ENCODE measurements at places on chromosomes 16 and 17. TPM values are rescaled to one million over a fixed set of nuclear protein-coding genes. Genes with fewer than 3 reads are reported as not detected.

Gene MSI2
- 56.2 TPM for total RNA-seq

Gene METTL26
- total RNA-seq, result 132 TPM

Gene GTF3C1
- total RNA-seq, result 58.9 TPM

Gene ZP2
- total RNA-seq, result not detected

Gene DLX3
- total RNA-seq, result 0.25 TPM

Gene TMEM92
- not detected for total RNA-seq

Gene KIF2B
- not detected for total RNA-seq

Gene GDPD1
- total RNA-seq, result 1.2 TPM

Gene IRX5
- total RNA-seq, result not detected

Gene ARL5C
- total RNA-seq, result not detected

Gene GUCY2D
- not detected for total RNA-seq

Gene WWP2
- 44.2 TPM for total RNA-seq

Gene RAB11FIP4
- 10.8 TPM for total RNA-seq

Gene CD300LG
- not detected for total RNA-seq

Gene LLGL2
- 14.1 TPM for total RNA-seq

Gene ALDOC
- total RNA-seq, result 18.4 TPM

Gene TEKT1
- total RNA-seq, result not detected

Gene TPSAB1
- 0.35 TPM for total RNA-seq

Gene ZMYND15
- not detected for total RNA-seq

Gene PITPNC1
- 28.0 TPM for total RNA-seq

Gene AXIN2
- 8.4 TPM for total RNA-seq

Gene SPAG7
- total RNA-seq, result 47.7 TPM

Gene CBFA2T3
- total RNA-seq, result 2.0 TPM

Gene SHBG
- total RNA-seq, result not detected

Gene NLGN2
- total RNA-seq, result 5.9 TPM

Gene TP53TG3B
- total RNA-seq, result not detected

Gene CDYL2
- total RNA-seq, result 15.3 TPM

Data from activated T-cell treated with anti-CD3 and anti-CD28 coated beads, Interleukin-2, amount 50 U/mL, for 4 hours (primary cell).